ENCODE measurements at places on chromosomes 13 and 19.

GRCh38 chr19:30966486-30966885 is 382.8 kb downstream of the TSHZ3 start:
- no peak for DNase-seq

DNA sequence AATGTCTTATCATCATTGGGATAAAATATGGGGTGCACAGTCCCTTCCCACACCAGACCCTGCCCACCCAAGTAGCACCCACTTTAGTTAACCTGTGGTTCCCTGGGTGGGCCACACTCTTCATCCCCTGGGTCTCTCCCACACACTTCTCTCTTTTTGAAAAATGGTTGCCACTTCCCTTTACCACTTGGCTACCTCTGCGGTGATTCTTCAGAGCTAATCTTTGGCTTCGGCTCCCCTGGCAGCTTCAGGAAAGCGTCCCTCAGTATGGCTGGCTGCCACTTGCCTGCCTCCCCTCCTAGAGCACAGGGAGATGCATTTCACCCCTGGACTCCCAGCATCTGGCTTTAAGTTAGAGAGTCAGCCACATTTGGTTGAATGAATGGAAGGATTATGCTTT is 18.2 kb downstream of the CCNA1 start:
- no peak for DNase-seq

DNA sequence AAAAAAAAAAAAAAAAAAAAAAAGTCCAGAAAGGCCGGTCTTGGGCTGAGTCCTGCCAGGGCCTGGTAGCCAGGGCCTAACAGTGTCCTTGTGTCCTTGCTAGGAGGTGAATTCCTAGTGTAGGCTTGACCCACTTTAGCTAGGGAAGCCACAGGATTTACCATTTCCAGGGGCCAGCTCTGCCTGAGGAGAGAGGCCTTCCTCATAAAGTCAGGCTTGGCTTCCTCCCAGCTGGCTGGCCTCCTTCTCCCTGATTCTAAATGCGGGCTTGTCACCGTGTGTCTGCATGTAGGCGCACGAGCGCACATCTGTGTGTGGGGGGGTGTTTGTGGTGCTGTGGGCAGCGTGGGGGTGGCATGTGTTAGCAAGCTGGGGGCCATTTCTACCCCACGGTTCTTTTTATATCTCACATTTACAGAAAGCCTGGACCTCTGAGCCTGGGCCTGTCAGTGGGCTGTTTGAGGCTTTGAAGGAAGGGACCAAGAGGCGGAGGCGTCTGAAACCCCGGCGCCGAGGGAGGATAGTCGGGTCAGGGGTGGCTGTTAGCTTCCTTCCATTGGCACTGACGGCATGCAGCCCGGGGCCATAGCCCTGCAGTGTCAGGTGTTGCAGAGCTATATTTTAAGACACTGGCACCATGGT is 31.7 kb downstream of the IER2 start:
- DNase-seq = peak; percentile 65

DNA sequence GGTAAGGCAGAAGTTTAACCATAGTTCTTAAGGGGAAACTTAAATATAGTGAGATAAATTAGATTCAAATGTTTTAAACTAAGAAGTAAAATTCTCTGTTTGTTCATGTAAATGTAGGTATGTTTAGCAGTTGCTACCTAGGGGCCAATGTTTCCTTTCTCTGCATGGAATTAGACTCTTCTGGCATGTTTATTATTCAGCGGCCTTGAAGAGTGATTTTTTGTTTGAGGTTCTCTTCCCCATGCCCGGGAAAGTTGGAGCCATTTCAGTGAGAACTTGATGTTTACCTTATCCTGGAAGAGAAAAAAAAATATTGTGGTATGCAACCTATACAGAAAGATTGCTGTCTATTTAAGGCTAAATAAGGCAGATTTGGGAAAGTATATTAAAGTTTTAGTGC is 492.9 kb downstream of the KLF5 start:
- no peak for DNase-seq

DNA sequence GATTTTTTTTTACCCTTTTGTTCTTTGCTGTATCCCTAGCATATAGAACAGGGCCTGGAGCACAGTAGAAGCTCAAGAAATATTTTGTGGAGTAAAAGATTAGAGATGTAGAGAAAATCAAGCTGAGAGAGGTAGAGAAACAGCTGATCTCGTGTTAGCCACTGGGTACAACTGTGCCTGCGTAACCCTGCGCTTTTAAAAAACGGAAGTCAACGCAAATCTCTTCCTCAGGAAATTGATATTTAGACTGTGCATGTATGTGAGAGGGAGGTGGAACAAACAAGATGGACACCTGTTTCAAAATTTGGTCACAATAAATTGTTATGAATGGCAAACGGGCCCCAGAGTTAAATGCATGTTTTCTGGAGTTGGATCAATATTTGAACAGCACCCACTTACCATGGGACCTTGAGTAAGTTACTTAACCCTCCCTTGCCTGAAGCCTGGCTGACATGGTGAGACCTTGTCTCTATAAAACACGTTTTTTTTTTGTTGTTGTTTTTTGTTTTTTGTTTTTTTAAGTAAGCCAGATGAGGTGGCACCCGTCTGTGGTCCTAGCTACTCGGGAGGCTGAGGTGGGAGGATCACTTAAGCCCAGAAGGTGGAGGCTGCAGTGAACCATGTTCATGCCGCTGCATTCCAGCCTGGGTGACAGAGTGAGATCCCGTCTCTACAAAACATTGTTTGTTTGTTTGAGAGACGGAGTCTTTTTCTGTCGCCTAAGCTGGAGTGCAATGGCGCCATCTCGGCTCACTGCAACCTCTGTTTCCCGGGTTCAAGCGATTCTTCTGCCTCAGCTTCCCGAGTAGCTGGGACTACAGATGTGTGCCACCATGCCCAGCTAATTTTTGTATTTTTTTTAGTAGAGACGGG is 3.3 kb upstream of the EPOR start:
- no peak for DNase-seq

- DNase-seq = no peak
These were observed 55.2 kb downstream of the CEBPG start for GRCh38 chr19:33428627-33429125.

DNA sequence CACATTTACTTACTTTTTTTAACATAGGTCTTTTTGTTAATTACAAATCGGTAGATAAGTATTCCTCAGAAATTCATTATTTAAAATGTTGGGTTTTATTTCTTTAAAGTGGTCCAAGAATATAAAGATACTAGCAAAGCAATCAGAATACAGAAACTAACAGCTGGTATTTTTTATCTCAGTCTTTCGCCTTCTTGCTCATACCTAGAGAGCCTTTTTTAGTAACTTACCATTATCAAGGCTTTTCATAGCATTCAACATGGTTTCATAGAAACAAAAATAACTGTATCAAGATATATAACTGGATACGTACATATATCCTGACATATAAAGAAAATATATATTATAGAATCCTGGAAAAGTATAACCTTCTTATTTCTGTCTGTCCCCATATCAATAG is 227.8 kb upstream of the MIR17HG start:
- no peak for DNase-seq

GRCh38 chr13:102012299-102013293 is 389.3 kb downstream of the FGF14 start:
- no peak for DNase-seq

GRCh38 chr13:31005066-31005465 is 72.6 kb downstream of the TEX26 start:
- DNase-seq = no peak

Data from T-helper 2 cell (primary cell).